ENCODE measurements at places on chromosomes 6 and 20.
A peak's percentile ranks its signal among the peaks of the same experiment; 100 is the strongest.

DNA sequence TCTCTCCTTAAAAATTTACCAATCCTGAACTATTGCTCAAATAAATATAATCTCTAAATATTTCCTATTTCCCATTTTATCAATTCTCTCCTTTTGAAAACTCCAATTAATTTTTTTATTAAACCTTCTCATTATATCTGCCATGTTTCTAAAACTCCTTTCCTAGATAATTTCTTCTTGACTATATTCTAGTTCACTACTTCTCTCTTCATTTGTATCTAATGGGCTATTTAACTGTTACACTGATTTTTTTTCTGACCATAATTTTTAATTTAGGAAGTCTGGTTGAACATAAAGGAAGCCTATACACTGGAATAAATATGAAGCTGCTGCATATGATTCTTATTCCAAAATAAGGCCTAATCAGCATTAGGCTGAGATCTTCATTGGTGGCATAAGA, 96.3 kb upstream of the PLN start:
- no peak for DNase-seq

- DNase-seq: no peak
These were observed 2.4 kb upstream of the HLA-F start for GRCh38 chr6:29720863-29721262.

DNA sequence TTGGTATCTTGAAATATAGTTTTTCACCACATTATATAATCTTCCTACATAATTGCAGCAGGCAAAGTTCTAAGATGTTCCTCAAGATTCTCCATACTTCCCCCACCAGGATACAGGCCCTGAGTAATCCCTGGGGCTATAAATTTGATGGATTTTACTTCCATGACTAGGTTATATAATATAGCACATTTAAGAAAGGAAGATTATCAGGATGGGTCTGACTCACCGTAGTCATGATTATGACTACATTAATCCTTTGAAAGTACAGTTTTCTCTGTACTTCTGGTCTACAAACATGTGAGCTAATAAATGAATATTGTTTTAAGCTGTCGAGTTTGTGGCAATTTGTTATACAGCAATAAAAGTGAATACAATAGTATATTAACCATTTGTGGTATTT, 122.5 kb downstream of the MACROD2 start:
- DNase-seq: no peak

- DNase-seq: no peak
These were observed 23.8 kb upstream of the FAM217A start for GRCh38 chr6:4102687-4103244.

GRCh38 chr20:51497542-51498467, 44.7 kb downstream of the NFATC2 start:
- DNase-seq: peak; percentile 26

DNA sequence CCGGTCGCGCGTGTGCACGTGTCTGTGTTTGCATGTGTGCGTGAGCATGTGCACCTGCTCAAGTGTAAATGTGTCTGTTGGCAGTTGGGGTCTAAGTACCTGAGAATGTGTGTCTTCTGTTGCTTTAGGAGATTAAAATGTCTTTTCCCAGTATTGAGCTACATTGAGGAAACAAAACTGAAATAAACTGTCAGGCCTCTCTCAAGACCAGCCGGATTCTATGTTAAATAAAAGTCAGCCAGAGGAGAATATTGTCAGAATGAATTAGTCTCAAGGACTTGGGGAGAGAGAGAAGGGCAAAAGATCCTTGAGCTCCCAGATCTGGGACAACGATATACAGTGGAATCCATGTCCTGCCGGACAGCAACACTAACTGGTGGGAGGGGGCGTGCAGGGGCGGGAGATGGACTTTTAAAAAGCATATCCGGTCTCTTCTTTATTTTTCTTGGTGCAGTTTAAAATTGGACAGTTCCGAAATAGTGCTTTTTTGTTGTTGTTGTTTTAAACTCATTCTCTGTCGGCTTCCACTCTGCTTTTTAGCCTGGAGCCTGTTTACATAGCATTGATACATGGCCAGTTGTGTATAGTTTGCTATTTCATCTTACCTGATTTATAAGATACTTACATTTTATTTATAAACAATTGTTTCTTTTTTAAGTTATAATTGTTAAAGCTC, 3.3 kb upstream of the TBX18 start:
- no peak for DNase-seq

GRCh38 chr6:131062241-131063027, 611 bp downstream of the EPB41L2 start:
- DNase-seq: no peak

GRCh38 chr20:22520381-22520780, 64.0 kb downstream of the FOXA2 start:
- no peak for DNase-seq

- DNase-seq: no peak
These were observed 34.3 kb upstream of the PRIM2 start for GRCh38 chr6:57283106-57283505.

DNA sequence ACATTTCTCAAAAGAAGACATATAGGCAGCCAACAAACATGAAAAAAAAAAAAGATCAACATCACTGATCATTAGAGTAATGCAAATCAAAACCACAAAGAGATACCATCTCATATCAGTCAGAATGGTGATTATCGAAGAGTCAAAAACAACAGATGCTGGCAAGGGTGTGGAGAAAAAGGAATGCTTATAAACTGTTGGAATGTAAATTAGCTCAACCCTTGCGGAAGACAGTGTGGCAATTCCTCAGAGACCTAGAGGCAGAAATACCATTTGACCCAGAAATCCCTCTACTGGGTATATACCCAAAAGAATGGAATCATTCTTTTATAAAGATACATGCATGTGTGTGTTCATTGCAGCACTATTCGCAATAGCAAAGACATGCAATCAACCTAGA, 303.8 kb upstream of the THEMIS start:
- no peak for DNase-seq

GRCh38 chr6:50442531-50443040, 270.7 kb upstream of the TFAP2D start:
- no peak for DNase-seq

- no peak for DNase-seq
These were observed 36.6 kb upstream of the HDAC2 start for GRCh38 chr6:114007516-114007915.

DNA sequence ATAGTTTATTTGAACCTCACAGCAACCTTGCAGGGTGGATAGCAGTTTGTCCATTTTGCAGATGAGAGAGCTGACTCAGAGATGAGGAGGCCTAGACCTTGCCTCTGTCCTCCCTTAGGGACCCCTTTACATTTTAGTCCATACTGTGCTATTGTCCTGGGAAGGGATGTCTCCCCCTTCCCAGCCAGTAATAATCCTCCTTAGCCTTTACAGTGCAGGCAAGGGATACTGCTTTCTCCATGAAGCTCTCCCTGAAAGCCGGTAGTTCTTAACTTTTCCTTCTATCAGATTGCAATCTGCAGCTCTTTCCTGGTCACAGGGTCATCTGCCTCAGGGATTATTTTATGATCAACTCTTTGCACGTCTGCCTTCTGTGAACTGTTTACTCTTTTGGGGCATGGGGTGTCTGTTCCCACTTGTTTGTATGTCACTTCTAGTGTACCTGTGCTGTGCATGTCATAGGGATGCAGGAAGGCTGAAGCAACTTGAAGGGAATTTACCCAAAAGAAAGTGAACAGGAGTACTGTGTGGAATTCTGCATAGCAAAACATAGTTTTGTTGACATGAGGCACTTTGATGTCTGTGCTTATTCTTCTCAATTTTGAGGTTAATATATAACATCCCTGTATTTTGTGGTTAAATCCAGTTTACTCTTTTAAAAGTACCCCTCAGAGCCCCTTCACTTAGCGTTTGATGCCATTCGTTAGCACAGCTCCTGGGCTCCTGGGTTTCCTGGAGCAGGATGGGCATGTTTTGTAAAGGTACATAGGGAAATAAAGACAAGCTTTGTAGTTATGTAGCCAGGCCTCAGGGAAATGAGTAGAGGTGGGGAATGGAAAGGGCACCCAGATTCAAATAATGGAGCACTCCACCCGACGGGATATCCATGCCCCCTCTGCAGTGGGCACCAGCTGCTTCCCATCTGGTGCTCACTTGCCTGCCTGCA, 38.1 kb downstream of the DHX35 start:
- DNase-seq: no peak

- no peak for DNase-seq
These were observed 96.0 kb upstream of the CCDC28A start for GRCh38 chr6:138677538-138677937.

- DNase-seq: no peak
These were observed 73.4 kb downstream of the REPS1 start for GRCh38 chr6:138914701-138915100.

DNA sequence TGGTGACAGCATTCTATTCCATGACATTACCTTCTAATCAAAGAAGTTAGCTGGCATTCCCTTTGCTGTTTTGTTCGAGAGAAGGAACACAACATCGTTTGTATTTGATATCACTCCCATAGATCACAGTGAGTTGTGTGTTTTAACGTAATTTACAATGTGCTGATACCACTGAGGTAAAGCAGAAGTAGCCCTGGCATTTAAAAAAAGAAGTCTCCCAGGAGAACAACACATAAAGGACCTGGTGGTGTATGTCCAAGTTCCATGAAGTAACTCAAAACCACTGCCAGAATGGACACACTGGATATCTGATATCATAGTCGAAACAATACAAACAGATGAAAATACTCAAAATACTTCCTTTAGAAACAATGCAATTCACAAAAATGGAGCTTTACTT, 351.7 kb downstream of the RNGTT start:
- no peak for DNase-seq

- no peak for DNase-seq
These were observed 20.9 kb downstream of the IL17A start for GRCh38 chr6:52207066-52207465.

DNA sequence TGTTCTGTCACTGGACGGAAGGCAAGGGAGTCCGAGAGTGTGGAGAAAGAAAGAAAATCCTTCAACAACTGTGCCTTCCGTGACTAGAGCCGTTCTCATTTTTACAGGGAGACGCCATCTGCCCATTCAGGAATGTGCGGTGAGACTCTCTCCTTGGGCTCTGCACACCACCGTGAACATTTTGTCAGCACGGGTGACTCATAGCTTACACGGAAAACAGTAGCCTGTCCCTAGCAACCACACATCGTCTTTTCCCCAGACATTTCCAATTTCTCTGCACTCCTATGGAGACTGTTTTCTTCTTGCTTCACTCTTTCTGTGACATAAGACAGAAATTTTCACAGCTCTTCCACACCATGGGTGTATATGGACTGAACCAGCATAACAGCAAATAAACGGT, 55.1 kb downstream of the TBXT start:
- DNase-seq: no peak

GRCh38 chr6:20126789-20127653, 85.2 kb downstream of the MBOAT1 start:
- peak; percentile 54 for DNase-seq

DNA sequence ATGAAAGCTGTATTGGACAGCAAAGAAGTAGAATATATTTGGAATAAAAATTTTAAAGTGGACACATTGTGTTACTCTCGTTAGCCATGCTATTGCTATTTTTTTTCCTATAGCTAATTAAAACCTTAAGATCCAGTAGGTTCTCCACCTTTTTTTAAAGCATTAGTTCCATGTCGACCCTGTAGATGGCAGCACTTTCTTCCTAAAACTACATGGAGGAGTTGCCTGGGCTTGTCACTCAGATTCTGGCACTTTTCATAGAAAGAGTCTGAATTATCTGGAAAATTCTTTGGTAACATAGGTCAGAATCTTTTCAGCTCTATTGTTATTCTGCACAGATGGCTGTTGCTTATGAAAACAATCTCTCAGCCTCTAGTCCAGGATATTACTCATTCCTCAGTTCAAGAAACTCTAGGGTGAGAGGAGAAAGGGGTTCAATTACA, 42.0 kb upstream of the ESR1 start:
- no peak for DNase-seq

DNA sequence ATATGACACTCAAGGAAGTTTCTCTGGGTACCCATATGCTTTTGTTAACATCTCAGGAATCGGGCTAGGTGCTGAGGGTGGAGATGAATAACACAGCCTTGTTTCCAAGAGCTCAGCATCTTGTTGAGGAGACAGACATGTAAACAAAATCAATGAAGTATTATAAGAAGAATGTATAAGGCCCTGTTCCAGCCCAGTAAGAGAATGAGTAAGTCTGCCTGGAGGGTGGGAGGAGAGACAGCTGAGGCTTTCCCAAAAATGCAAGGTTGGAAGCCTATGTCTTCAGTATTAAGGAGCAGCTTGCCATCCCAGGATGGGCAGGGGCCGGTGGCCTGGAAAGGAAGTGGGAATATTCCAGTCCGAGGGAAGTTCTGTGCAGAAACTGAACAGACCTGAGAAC, 615.3 kb upstream of the BTBD3 start:
- DNase-seq: no peak

- no peak for DNase-seq
These were observed 138.9 kb downstream of the TBX18 start for GRCh38 chr6:84625506-84625905.
